ENCODE measurements at places on chromosomes 1 and 21.

DNA sequence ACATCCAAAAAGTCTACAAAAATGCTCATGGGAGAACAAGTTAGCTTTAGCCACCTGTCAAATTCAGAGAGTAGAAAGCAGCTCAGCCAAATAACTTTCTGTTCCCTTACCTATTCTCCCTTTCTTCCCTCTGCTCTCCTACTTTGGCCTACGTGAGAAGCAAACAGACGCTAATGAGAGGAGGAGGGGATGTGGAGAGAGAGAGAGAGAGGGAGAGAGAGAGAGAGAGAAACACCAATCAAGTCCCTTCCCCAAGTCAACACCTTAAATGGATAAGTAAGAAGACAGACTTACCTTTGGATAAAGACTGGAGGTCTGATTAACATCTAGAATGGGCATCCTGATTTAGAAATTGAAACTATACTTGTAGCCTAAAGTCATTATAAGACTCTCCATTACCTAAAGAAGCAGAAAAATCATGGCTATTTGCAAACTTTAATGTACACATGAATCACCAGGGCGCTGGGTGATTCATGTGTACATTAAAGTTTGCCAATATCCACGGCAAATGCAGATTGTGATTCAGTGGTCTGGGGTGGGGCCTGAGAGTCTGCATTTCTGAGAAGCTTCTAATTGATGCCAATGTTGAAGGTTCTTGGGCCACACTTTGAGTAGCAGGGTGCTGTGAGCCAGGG is 13.1 kb upstream of the DUSP12 start:
- DNase-seq = no peak

DNA sequence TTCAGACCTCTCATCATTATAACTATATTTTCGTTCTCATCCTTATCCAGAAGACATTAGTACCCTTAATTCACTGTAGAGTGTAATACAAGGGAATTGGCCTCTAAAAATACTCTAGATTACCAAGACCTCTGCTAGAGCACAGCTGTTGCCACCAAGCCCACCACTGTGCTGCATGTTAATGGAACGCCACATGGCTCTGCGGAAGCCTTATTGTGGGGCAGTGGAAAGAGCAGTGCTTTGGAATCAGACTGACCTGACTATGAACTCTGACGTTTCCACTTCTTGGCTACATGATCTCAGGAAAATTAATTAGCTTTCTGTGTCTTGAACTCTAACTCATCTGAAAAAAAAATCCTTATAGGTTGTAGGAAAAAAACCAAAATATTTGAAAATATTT is 222.1 kb downstream of the LMX1A start:
- no peak for DNase-seq

GRCh38 chr1:109370712-109371340 is 26.9 kb downstream of the SORT1 start:
- no peak for DNase-seq

GRCh38 chr1:201898992-201899391 is 10.3 kb downstream of the SHISA4 start:
- DNase-seq = no peak

GRCh38 chr1:150995896-150996295 is 10.8 kb downstream of the MINDY1 start:
- no peak for DNase-seq

DNA sequence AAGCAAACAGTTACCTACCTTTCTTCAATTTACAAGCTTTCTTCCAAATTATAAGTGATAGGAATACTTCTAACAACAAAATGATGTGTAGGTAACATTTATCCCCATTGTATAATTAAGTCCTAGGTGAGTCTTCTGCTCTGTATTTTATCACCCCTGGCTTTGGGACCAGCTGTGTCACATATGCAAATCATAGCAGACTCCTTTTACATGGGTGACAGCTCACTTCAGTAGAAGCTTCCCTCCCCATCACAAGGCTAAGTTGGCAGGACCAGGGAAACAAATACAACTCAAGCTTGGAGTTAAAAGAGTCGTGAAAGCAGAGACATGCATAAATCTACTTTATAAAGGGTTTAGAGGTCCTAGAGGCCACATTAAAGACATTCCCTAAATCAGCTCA is 121.1 kb upstream of the RUNX1 start:
- DNase-seq = no peak

GRCh38 chr1:207462535-207462934 is 8.4 kb downstream of the CR2 start:
- no peak for DNase-seq

DNA sequence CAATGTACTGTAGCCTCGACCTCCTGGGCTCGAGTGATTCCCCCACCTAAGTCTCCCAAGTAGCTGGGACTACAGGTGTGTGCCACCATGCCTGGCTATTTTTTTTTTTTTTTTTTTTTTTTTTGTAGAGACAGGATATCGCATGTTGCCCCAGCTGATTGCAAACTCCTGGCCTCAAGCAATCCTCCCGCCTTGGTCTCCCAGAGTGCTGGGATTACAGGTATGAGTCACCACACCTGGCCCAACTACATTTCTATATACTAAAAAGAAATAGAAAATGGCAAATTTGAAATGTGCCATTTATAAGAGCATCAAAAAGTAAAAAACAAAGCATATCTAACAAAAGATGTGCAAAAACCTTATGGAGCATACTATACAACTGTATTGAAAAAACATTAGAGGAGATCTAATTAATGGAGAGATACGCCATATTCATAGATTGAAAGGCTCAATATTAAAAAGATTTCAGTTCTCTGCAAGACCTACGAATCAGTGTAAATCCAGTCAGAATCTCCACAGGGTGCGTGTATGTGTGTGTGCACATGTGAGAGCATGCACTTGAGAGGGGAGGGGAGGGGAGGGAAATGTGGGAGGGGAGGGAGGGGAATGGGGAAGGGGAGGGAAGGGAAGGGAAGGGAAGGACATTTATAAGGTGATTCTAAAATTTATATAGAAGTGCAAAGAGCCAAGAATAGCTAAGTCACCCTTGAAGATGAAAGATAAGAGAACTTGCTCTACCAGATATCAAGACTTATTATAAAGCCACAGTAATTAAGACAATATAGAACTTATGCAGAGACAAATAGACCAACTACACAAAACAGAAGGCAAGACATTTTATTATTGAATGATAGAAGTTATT is 15.5 kb upstream of the PADI4 start:
- DNase-seq = no peak

DNA sequence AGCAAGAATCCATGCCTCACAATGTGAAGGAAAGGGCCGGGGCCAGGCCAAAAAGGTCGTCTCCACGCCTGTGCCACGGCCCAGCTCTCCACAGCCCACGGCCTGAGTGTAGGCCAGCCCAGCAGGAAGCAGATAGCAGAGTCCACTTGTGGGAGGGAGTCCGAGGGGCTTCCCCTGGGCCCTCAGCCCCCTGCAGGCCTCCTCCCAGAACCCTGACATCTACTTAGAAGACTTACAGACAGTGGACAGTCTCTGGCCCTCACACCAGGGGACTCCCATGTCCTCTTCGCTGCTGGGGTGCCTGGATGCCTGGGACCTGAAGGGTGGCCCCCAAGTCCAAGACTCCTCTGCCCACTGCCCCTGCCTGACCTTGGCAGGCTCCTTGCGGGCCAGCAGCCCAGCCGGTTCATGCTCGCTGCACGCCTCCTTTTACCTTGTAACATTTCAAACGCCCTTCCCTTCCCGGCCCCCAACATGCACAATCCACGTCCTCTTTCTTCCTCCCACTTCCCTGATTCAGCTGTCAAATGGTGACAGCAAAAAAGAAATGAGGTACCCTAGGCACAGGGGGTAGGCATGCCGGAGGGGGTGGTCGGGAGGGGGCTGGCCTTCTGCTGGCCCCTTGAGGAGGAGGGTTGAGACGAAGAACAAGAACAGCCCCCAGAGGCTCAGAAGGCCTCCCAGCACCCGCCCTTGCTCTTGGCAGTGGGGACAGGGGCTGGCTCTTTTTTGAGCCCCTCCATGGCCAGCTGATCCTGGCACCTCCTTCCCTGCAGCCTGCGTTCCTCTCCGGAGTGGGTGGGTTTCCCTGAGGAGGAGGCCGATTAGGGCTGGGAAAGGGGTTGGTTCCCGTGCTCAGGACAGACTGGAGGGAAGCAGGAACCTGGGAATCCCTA is 997 bp upstream of the PTPN7 start:
- DNase-seq = peak; percentile 67

GRCh38 chr1:1665815-1666251 is 7.0 kb upstream of the CDK11B start:
- DNase-seq = peak; percentile 41

- no peak for DNase-seq
Measured at GRCh38 chr1:75341537-75341936, 207.3 kb downstream of the LHX8 start.

- no peak for DNase-seq
Measured at GRCh38 chr21:28632755-28633408, 359.8 kb downstream of the LTN1 start.

GRCh38 chr21:42291003-42291750 is 24.0 kb downstream of the TFF3 start:
- DNase-seq = no peak

GRCh38 chr1:27574871-27575831 is 28.8 kb downstream of the AHDC1 start:
- DNase-seq = no peak

GRCh38 chr1:53956308-53957168 is 10.4 kb downstream of the LRRC42 start:
- DNase-seq = no peak

GRCh38 chr21:15730484-15731242 is 881 bp downstream of the USP25 start:
- DNase-seq = no peak

DNA sequence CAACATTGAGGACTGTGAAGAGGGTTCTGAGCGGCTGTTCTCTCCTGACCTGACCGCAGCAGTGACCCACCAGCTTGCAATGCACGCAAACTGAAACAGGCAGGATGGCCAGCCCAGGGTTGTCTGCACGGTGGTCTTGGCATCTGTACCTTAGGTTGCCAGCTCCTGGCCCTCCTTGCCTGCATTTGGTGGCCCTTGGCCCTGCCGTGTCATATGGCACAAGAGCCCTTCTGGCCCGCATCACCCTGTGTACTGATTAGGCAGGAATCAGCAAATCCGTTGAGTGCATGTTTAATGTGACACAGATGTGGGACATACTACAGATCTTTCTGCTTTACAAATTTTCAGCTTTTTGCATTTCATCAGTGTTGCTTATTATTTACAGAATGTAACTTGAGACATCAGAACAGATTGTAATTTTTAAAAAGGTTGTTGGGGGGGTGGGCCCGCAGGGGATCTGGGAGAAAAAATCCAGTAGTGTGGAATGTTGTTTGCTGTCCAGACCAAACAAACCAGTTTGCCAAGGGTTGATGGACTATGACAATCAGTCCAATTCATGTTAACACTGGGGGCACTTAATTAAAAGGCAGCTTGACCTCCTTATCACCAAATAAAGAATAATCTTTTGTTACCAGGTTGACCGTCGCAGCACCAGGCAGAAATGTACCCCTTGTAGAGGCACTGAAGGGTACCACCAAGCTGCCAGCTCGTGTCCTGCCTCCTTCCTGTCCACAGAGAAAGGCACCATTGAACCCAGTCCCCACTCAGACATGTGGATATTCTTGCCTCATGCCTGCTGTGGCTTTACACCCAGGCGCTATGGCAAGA is 132.6 kb downstream of the DHRS3 start:
- DNase-seq = no peak

DNA sequence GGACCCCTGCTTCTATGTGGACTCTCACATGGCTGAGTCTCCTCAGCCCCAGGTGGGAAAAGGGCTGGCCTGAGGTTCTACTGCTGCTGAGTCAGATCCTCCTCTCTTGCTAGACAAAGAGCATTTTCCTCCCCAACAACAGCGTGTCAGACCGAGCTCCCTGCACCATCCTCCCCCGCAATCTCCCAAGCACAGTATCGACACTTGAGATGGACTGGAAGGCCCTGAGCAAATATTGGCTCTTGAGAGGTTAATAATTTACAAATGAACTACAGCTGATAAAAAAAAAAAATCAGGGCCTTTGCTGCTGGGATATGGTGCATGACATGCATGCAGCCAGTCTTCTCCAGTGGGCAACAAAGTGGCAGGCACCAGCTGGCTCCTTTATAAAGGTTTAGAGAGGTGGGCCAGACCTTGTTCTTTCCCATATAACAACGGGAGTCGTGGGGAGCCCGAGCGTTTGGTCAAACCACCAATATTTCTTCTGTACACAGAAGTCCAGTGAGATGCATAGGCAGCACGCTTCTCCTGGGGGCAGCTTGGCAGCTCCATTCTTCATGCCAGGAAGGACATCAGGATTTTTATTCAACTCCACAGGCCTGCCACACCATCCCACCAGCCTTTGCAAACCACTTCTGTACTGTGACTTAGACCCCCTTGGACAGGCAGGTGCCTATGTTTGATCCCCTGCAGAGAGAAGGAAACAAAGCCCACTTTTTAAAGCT is 55.4 kb upstream of the CAMK1G start:
- DNase-seq = no peak

- DNase-seq = no peak
Measured at GRCh38 chr1:108636876-108637275, 24.0 kb downstream of the HENMT1 start.

GRCh38 chr1:192445241-192445640 is 128.4 kb downstream of the RGS21 start:
- no peak for DNase-seq

DNA sequence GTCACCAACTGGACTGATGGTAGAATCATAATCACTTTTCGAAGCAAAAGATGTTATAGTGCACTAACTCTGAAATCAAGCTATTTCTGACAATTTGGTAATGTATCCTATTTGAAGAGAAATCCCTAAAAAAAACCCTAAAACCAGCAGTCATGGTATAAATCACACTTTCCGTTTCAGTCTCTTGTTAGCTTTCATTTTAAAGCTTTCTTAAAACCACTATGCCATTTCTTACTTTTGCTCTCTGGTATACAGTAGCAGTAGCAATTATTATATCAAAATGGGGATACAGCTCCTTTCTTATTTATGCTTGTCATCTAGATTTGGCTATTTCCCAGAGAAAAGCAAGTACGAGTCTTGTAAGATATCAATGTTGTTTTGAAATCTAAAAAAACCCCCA is 323.3 kb downstream of the KCTD3 start:
- no peak for DNase-seq

DNA sequence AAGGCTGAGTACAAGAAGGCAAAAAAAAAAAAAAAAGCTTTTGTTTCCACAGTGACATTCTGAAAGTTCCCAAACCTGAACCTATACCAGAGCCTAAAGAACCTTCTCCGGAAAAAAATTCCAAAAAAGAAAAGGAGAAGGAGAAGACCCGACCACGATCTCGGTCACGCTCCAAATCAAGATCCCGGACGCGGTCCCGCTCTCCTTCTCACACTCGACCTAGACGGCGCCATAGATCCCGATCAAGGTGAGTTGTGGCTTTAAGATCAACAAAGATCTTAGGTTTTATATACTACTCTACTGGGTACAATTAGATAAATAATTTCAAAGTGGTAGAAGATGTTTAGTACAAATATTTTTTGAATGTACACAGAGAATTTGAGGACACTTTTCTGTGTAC is 9.3 kb downstream of the SRRM1 start:
- DNase-seq = no peak
